ENCODE measurements at places on chromosomes 5 and 9. TPM values are rescaled to one million over a fixed set of nuclear protein-coding genes. Genes with fewer than 3 reads are reported as not detected.

ATG10 gene
- total RNA-seq, result 7.8 TPM

GRCh38 chr5:6598351-6598900 lies 34.4 kb downstream of the NSUN2 start:
- no peaks in the 10 kb centered on the region for H3K27me3 ChIP-seq
- H3K27ac ChIP-seq, result no peak overlapping the region
- H3K4me3 ChIP-seq, result no peak overlapping the region
- no peaks in the 10 kb centered on the region for H3K4me1 ChIP-seq
- H3K36me3 ChIP-seq, result peaks cover 7% of the 10 kb centered on the region
- DNase-seq, result no peak

DNA sequence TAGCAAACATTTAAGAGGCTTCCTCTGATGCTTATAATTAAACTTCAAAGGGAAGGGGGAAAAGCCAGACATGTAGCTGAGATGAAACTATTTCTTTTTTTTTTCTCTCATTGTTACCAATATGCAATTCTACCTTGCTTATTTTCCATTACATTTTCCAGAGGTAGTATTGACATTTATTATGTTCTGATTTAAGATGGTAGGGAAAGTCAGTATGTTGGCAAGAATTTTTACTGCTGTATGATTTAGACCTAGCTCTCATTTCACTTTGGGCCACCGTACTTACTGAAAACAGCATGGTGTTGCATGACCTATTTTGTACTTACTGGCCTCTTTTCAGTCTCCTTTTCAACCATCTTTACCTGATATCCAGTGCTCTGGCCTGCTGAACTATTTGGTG lies 9.6 kb upstream of the SPINK6 start:
- no peak for DNase-seq
- no peak overlapping the region for H3K27ac ChIP-seq
- no peak overlapping the region for H3K4me3 ChIP-seq
- H3K27me3 ChIP-seq, result no peaks in the 10 kb centered on the region
- H3K36me3 ChIP-seq, result no peaks in the 10 kb centered on the region
- H3K4me1 ChIP-seq, result no peaks in the 10 kb centered on the region

DNA sequence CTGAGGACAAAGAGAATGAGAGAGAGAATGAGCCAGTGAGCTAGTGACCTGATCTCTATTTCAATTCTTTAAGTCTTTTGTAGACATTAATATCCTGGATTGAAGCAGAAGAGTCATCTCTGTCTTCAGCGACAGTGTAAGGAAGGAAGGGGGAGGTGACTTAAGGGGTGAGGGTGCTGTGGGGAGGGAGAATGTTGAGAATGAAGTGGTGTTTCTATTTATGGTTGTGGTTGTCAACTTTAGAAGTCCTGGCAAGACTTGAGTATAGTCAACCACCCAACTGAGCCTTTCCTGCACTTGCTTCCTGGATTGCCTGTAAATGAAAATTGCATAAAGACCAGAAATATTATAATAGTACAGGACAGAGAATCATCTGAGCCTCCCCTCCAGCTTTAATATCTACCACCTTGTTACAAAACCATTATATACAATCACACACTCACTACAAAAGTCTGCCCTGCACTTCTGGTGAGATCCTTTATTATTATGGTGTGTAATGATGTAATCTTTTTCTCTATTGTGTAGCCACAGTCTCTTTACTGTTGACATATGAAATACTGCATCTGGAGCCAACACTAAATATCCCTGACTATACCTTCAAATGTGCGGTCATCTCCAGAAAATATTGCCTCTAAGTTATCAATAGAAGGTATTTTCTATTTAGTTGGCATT lies 91.7 kb downstream of the NTRK2 start:
- H3K4me1 ChIP-seq, result no peaks in the 10 kb centered on the region
- H3K27me3 ChIP-seq, result no peaks in the 10 kb centered on the region
- DNase-seq, result no peak
- H3K4me3 ChIP-seq, result no peak overlapping the region
- H3K36me3 ChIP-seq, result no peaks in the 10 kb centered on the region

GRCh38 chr5:80591352-80591751 lies 21.3 kb upstream of the ANKRD34B start:
- peaks cover 8% of the 10 kb centered on the region for H3K27me3 ChIP-seq
- H3K27ac ChIP-seq, result no peak overlapping the region
- no peaks in the 10 kb centered on the region for H3K36me3 ChIP-seq
- DNase-seq, result no peak
- no peak overlapping the region for H3K4me3 ChIP-seq

GRCh38 chr5:55993731-55994494 lies 850 bp downstream of the IL6ST start:
- H3K27ac ChIP-seq, result peak overlapping the region; percentile 88
- no peak for DNase-seq
- H3K4me3 ChIP-seq, result peak overlapping the region; percentile 88
- peaks cover 40% of the 10 kb centered on the region for H3K4me1 ChIP-seq
- H3K27me3 ChIP-seq, result no peaks in the 10 kb centered on the region

GRCh38 chr9:2158111-2158610 lies 143.0 kb downstream of the SMARCA2 start:
- H3K36me3 ChIP-seq, result no peaks in the 10 kb centered on the region
- DNase-seq, result peak; percentile 31
- peak overlapping the region; percentile 71 for H3K4me3 ChIP-seq
- H3K4me1 ChIP-seq, result peaks cover 18% of the 10 kb centered on the region
- H3K27me3 ChIP-seq, result no peaks in the 10 kb centered on the region

DNA sequence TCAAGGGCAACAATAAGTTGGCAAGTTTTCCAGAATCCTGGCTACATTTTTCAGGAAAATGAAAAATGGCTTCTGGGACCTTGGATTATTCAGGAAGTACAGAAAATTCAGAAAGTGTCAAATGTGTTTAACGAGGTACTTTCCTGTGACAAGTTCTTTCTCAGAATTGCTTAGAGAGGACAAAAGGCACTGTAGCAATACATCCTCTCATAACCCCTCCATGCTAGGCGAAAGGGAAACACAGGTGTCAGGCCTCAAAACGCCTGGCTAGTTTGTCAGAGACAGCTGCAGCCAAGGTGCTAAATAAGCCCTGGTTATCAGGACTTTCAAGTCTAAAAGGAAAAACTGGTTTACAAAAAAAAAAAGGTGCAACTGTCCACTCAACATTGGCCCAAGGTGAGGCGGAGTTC lies 115.2 kb downstream of the GNAQ start:
- H3K4me3 ChIP-seq, result no peak overlapping the region
- no peak for DNase-seq
- H3K27me3 ChIP-seq, result no peaks in the 10 kb centered on the region
- H3K36me3 ChIP-seq, result peaks cover 16% of the 10 kb centered on the region
- peaks cover 9% of the 10 kb centered on the region for H3K4me1 ChIP-seq

All from T-cell (primary cell).